ENCODE measurements at places on chromosomes 1 and 21.

- DNase-seq: peak; percentile 22
These were observed 121.7 kb downstream of the SIPA1L2 start for GRCh38 chr1:232508130-232508701.

DNA sequence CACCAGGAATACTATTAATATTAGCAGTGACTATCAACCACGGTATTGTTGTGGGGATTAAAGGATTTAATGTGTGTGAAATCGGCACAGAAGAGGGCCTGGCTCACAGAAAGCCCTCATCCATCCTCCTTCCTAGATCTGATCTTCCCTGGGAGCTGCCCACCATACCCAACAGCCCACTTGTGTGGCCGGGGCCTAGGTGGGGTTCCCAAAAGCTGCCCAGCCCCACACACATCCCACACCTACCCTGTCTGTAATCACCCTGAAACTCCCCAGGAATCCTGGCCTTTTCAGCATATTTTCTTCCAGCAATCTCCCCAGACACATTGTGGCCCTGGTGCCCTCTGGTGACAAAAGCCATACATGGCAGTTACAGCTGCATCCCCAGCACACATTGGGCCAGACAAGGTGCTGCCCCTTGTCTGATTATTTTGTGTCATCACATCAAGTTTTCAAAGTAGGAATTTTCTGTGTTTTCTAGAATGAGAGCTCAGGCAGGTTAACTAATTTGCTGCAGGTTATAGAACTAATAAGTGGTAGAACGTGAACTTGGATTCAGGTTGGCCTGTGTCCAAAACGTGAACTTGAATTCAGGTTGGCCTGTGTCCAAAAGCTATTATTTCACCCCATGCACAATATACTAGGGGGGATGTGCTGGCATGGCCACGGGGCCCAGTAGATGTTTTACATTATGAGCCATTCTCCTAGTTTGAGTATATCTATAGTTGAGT is 5.3 kb upstream of the SLC6A9 start:
- peak; percentile 67 for DNase-seq

DNA sequence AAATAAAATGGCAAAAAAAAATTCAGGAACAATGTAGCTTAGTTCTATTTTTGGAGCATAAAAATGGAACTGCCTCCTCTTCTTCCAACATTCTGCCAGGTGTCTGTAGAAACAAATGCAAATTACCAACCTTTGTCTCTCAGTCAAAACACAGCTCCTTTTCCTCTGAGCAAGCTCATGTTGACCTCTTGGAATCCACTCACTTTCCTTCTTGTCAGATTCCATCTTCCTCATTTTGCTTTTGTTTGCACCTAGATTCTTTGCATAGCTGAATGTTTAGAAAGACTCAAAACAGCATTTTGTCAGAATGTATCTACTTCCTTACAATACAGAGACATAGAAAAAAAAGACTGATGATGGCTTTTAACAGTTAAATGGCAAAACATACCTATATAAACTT is 178.2 kb downstream of the ADGRL2 start:
- DNase-seq: no peak

- peak; percentile 39 for DNase-seq
These were observed 8.2 kb downstream of the ADORA1 start for GRCh38 chr1:203135636-203136305.

GRCh38 chr1:33849211-33849610 is 14.7 kb upstream of the HMGB4 start:
- DNase-seq: no peak

GRCh38 chr1:206685769-206686477 is 1.2 kb downstream of the MAPKAPK2 start:
- DNase-seq: peak; percentile 90

DNA sequence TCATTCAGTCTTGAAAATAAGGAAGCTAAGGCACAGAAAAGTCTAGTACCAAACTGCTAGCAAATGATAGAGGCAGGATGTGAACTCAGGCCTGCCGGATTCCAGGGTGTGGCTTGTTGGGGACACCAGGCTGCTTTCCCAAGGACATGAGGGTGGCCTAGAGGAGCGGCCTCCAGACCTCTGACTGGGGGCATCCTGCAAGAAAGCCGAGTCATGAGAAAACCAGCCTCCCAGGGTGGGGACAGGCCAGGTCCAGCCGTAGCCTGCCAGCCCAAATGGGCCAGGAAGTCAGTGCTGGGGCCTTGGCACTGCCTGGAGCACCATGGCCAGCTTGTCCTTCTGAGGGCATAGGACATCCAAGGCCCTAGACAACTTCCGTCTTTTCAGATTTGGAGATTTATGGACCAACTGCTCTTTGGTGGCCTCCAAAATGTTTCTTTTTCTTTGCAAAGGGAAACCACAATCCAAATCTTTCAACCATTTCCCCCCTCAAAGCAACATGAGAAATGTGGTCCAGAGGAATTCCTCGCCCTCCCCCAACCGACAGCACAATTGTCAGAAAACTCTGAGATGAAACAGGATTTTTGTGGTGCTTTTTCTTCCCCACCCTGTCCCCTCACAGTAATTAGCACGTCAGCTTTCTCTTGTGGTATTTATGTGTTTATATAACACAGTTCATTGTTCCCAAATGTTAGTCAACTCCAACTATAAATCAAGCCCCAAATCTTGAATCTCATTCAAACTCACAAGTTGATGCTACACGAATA is 212.3 kb downstream of the KAZN start:
- no peak for DNase-seq

- peak; percentile 8 for DNase-seq
These were observed 522.9 kb downstream of the LRRIQ3 start for GRCh38 chr1:73674945-73675561.

DNA sequence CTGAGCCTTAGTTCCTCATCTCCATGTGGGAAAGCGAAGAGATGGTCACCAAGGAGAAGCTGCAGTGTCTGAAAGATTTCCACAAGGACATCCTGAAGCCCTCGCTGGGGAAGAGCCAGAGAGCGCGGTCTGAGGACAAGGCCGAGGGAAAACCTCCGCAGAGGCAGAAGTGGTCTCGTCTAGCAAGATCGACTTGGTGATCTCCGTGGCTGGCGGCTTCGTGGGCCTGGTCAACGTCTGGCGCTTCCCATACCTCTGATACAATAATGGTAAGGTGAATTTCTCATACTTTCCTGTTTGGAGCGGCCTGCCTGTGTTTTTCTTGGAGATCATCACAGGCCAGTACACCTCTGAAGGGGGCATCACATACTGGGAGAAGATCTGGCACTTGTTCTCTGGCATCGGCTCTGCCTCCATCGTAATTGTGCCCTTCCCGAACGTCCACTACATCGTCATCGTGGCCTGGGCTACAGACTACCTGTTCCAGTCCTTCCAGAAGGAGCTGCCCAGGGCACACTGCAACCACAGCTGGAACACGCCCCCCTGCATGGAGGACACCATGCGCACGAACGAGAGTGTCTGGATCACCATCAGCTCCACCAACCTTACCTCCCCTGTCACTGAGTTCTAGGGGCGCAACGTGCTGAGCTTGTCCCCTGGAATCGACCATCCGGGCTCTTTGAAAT is 841.1 kb upstream of the TMPRSS15 start:
- DNase-seq: no peak

- DNase-seq: no peak
These were observed 2.2 kb downstream of the MACO1 start for GRCh38 chr1:25432749-25433388.

DNA sequence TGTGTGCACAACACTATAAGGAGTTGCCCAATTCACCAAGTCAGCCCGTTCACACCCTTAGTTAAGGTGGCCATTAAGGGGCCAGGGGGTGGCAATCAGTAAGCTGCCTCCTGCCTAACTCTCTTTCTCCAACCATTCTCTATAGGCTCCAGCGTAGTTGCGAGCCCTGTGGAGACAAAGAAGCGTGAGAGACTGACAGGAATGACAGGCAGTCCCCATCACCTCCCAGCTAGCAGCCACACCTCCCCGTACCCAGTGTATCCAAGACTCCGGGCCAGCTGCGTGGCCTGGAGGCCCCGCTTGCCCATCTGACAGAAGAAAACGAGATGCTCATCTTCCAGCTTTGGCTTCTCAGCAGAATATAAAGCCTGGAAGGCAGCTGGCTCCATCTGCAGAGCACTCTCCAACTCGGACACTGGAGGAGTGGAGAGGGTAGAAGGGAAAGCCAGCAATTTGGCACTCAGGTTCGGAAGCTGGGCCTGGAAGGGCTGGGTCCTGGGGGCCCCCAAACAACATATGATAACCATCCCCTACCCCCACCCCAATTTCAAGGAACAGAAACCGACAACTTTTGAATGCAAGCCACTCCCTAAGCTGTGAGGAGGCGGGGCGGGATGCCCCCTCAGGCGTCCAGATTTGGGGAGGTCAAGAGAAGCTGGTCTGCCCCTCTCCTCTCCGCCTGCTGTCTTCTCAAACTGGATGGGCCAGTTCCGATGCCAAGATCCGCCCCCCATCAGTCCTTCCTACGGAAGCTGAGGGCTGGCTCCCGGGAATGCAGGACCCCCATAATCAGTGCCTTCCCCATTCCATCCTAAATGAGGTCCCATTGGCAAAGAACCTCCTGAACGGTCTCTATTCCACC is 872 bp downstream of the TSTD1 start:
- DNase-seq: no peak

- DNase-seq: no peak
These were observed 29.9 kb downstream of the TTF2 start for GRCh38 chr1:117089996-117090395.

- DNase-seq: no peak
These were observed 789 bp upstream of the PTPN14 start for GRCh38 chr1:214552174-214552608.

DNA sequence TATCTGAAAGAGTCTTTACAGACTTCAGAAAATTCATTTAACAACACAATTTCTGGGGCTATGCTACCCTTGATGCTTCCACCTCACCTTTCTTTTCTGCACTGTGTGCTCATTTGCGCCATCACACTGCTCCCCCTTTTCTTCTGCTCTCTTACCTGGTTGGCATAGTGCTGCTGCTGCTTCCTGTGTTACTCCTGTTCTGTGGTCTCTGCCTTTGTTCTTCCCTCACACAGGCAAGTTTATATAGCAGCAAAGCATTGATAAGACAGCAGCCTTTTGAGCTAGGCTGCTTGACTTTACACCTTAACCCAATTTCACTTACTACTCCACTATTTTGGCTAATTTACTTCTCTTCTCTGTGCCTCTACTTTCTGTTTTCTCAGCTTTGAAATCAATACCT is 18.3 kb downstream of the SGIP1 start:
- no peak for DNase-seq

- DNase-seq: no peak
These were observed 62.8 kb downstream of the RGS13 start for GRCh38 chr1:192698731-192699130.

DNA sequence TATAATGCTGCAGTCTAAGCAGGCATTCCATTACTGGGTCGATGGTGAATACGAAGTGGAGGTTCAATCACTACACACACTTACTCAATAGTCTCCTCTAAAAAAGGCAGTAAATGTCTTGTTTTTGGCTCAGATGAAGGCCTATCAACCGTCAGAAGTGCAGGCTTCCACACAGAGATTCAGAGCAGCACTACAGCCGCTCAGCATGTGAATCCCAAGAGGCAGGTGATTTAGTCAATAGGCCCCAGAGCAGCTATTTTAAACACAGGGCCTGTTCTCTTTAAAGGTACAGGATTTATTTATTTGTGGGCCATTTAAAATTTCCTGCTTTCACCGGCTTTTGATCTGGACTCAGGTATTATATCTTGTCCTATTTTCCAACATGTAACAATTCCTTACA is 293.7 kb downstream of the RGS7 start:
- no peak for DNase-seq

- DNase-seq: peak; percentile 41
These were observed 190.4 kb downstream of the NCAM2 start for GRCh38 chr21:21188513-21189195.

DNA sequence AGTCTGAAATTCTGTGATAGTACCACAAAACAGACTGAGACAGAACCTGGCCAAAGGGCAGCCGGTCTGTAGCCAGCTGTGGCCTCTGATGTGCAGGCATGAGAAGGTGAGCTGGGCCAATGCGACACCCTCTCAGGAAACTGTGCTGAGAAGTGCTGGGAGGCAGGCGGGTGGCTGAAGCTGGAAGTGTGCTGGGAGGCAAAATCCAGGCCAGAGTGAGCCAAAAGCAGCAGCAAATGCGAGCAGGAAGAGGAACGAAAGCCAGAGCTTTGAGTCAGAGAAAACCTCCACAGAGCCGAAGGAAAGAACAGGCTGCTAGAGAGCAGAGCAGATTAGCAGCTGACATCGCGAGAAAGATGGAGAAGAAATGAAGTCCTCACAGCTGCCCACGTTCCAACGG is 10.2 kb upstream of the ATP13A2 start:
- no peak for DNase-seq

DNA sequence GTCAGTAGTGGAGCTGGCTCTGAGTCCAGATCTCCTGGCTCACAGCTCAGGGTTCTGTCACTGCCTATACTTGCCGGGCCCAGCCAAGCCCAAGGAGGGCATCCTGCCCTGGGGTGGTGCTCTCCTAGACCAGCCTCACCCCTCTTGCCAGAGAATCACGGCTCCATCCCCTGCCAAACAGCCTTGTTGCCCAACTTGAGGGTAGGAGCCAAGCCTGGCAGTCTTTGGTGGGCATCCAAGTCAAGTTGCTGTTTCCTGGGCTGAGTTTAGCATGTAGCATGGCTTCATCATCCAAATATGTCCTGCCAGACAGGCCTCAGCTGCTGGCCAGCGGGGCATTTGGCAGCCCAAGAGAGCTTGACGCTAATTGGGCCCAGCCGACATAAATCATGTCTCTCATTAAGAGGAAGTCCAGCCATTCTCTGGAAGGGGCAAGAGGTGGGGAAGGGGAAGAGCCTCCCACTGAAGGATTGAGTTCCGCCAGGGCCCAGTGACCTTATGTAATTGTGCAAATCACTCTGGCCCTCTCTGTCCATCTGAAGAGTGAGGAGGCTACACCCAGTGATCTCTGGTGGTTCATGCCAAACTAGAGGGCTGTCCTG is 22.6 kb upstream of the TRABD2B start:
- no peak for DNase-seq

GRCh38 chr1:109114342-109114674 is 393 bp downstream of the ELAPOR1 start:
- DNase-seq: no peak

- peak; percentile 32 for DNase-seq
These were observed 2.1 kb downstream of the SIPA1L2 start for GRCh38 chr1:232627645-232628334.
